NB4 (cell line): ENCODE measurements at places on chromosomes 11 and 22.

GRCh38 chr22:24010018-24010391, 1.1 kb upstream of the CABIN1 start:
- DNase-seq: no peak

DNA sequence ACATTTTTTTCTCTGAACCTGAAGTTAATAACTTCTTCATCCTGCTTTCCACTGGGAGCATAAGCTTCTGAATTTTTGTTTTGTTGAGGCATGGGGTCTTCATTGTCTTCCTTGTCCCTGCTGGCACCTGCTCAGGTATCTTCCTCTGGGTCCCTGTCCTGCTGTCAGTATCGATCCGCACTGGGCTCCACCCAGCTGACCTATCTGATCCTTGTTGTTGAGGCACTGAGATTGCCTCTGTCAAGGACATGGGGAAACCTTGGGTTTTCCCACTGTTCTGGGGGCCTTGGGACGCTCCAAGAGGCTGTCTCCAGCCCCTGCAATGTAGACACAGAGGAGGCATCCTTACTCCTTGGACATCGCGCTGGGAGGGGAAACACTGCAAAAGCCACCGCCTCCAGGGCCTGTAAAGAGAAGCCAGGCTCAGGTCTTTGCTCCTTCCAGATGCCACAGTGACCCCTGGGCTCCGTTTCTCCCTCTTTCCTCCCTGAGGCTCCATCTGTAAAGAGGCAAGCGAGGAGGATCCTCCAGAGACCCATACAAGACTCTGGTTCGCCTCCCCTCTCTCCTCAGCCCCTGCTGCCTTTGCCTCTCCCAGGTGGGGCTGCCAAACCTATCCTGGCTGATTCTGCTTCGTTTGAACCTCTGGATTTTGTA, 8.6 kb upstream of the RBFOX2 start:
- DNase-seq: no peak

GRCh38 chr11:123640677-123641494, 13.5 kb downstream of the SCN3B start:
- DNase-seq: peak; percentile 70

- DNase-seq: peak; percentile 53
These were observed 760 bp downstream of the ZNRF3 start for GRCh38 chr22:28883917-28884746.

DNA sequence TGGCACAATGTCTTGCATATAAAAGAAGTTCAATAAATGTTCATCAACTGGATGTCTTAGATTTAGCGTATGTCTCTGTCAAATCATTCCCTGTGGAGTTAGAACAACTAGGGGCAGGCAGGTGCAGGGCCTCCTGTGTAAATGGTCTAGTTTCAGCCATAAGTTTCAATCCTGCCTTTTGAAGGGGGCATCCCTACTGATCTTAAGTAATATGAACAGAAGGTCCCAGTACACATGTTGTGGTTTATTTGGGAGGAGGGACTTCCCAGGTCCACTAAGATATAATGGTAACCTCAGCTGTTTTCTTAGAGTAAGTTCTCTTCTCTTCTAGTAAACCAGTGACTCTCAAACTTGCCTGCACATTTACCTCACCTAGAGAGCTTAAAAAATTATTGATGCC, 19.8 kb downstream of the TTC12 start:
- no peak for DNase-seq

DNA sequence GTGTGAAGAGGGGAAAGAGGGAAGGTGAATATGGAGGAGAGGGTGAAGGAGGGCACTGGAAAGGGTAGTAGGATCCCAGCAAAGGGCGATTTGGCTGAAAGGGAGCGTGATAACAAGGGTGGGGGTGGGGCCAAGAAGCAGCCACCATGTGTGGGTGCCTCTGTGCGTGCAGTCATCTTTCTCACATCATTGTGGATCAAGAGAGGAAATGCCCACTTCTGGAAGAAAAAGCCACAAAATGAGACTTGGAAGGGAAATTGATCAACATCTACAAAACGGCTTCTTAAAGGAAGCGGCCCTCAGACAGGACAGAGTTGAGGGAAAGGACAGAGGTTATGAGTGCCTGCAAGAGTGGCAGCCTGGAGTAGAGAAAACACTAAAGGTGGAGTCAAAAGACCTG, 1.2 kb upstream of the CXCR5 start:
- peak; percentile 63 for DNase-seq

GRCh38 chr11:63853476-63853875, 14.6 kb downstream of the MARK2 start:
- no peak for DNase-seq

- no peak for DNase-seq
These were observed 28.7 kb downstream of the EIF3F start for GRCh38 chr11:8015753-8016239.

- DNase-seq: no peak
These were observed 38.6 kb upstream of the CARS1 start for GRCh38 chr11:3095712-3096361.

GRCh38 chr22:39570226-39570625, 327 bp upstream of the CACNA1I start:
- DNase-seq: no peak

GRCh38 chr11:114169321-114169749, 109.8 kb downstream of the ZBTB16 start:
- DNase-seq: peak; percentile 96

GRCh38 chr11:128775468-128775867, 81.6 kb downstream of the FLI1 start:
- DNase-seq: no peak

DNA sequence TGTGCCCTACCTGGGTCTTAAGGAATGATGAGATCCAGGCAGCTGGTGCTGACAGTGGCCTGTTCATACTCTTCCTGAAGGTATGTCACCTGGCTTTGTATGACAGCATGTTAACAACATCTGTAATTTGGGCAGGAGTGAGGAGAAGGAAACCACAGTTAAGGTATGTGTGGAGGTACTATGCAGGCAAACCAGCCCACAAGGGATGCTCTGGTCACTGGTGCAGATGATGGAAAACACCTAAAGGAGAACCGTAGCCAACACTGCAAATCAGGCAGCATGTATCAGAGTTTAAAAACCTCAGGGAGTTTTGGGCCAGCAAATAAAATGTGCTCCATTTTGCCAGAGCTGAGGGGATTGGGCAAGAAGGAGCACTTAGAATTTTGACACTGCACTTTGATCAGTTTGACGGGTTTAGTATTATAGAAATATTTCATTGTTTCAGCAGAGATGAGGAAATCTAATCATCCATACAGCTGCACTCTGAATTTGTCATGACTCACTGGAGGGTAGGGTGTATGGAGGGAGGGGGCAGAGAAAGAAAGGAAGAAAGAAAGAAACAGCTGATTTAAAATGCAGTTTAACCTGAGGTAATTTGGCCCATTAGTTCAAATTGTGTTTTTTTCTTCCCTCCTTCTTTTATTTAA, 260.9 kb downstream of the KIRREL3 start:
- DNase-seq: no peak

DNA sequence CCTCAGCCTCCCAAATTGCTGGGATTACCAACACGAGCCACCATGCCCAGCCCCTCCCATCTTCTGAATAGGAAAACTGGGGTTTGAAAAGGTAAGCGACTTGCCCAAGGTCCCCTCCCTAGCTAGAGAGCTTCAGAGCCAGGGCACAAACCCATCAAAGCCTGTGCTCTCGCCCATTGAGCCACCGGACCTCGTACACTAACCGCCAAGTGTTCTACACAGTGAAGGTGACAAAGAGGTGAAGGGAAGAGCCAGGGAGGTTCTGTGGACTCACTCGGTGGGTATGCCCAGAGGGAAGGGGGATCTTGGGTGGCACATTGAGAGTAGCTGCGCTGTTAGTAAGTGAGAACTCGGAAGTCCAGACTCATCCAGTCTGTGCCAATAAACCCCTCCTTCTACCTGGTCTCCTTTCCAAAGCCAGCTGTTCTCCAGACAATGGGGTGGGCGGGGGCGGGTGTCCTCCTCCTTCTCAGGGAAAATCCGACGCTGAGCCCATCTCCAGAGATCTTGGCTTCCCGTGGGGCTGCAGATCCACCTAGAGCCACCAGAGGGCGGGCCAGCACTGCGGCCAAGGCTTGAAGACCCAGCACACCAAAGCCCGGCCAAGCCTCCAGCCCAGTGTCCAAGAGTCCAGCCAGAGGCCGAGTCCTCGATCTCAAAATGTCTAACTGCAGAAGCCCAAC, 3.2 kb upstream of the RTN4RL2 start:
- peak; percentile 82 for DNase-seq

DNA sequence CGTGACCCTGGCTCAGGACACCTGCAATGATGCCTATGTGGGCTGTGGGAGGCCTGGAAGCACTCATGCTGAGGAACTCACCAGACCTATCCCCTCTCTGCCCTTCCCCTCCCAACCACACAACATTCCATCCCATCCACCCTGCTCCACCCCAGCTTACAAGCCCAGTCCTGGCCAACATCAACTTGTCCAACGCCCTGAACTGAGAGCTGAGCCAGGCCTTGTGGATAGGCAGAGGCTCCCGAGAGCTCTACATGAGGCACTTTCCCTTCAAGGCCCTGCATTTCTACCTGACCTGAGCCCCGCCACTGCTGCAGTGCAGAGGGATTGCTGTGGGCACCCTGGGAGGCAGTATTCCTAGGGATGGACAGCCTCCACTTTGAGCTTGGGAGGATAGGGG, 112.4 kb downstream of the PDE2A start:
- DNase-seq: no peak

DNA sequence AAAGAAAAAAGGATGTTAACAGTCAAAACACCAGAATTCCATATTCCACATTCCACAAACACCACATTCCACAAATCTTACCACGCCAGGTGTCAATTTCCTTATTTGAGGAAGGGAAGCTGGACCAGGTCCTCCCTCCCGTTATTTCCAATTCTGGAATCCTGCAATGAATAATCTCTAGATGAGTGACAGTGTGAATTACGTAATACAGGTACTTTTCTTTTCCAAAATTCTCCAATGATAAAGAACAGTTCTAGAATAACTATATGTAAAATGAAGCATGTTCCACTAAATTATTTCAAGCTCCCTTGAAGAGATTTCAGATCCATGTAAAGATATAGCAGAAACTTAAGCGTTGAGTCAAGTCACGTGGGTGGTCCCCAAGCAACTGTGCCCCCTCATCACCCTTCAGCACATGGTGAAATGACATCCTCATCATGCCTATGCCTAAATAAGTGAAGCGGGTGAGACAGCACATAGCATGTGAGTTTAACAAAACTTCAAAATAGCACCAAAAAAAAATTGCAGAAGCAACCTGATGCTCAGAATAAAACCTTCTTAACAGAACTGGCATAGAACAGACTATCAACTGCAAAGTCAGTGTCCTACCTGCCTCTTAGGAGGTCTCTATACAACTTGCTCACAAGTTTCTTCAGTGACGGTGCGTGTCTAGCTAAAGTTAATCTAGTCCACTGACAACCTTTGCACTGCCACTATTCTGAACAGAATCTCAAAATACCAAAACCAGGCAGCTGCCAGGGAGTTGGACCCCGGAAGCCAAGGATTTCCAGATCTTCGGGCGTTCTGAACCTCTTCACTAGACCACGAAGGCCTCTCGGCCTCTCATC, 876 bp downstream of the NFRKB start:
- DNase-seq: peak; percentile 45

GRCh38 chr11:86688398-86689179, 16.2 kb upstream of the ME3 start:
- DNase-seq: peak; percentile 36

DNA sequence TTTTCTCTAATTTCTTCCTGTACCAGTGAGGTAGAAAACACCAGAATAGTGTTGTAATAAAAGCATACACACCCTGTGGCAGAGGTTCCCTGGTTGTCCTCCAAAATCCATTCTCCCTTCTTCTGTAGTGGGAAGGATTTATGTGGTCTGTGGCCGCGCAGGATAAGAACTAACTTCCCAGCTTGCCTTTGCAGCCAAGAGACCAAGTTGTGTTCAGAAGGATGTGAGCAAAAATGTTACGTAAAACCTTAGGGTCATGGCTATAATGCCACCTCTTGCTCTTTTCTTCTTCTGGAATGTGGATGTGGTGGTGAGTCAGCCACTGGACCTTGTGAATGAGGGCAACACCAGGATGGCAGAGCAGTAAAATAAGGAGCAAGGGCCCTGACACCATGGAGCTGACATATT, 28.4 kb downstream of the CCDC90B start:
- DNase-seq: no peak

DNA sequence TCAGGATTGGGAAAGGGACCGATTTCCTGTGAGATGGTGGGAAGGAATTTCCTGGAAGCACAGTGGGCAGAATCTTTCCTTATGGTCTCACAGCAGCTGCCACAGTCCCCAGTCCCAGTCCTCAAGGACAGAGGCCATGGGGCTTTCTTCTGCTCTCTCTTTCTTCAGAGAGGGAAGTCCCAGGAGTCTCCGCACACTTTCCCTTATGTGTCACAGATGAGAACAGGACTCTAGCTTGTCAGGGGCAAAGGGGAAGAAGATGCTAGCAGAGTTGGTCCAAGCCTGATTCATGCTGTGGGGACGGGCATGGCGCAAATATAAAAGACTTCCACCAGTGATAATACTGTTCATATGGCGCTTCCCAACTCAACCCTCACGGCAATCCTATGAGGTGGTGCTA, 7.5 kb upstream of the PPFIA1 start:
- DNase-seq: no peak

DNA sequence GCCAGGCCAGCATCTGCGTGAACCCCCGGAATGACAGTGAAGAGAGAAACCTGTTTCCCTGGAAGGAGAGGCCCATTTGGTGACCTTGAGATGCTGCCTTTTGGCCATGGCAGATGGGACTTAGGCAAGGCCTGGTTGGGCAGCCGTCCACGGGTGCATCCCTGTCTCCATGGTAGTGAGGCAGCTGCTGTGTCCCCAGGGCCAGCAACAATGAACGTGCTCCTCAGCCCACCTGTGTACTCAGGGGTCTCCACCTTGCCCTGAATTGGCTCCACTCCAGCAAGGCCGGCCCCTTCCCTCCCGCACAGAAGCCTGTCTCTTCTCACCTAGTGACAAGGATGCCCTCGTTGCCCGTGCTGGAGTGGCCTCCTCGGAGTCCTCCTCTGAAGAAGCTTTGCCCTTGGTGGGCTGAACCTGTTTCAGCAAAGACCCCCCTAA, 441.1 kb downstream of the TBC1D22A start:
- no peak for DNase-seq

DNA sequence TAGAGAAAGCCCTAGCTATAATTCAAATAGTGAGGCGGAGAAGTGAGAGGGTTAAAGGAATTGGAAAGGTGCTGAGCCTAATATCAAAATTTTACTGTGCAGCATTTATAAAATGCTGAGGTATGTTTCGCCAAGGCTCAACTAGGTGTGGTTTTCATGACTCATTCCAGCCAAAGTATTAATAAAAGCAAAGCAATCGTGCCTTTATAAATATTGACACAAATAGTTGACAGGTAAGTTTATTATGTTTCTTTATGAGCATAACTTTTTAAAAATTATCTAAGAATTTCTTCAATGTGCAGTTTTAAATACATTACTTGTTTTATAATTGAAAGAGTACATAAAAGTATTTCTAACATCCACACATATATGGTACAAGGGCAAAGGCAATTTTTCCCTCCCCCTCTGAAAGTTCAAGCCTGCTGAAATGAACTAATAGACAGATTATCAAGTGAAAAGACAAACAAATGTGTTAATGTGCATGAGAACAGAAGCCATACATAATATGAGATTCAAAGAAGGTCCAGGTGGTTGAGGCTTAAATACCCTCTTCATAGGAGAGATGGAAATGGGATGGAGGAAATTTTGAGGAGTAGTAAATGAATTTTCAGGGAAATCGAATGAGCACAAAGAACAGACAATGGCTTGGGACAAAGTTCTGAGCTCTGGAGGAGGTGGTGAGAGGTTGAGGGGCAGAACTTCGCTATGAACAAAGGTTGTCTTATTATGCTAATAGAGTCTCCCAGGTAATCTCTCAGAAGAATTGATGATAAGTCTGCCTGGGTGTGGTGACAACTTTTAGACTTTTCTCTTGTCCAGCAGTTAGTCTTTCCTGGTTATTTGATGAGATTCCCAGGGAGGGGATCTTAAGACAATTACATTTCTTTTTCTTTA, 326.5 kb downstream of the BUD13 start:
- no peak for DNase-seq
